Fibroblast of the conjunctiva (primary cell): ENCODE measurements at places on chromosomes 16 and 17.

- no peak for DNase-seq
Measured at GRCh38 chr17:72404872-72405271, 284.1 kb downstream of the SOX9 start.

GRCh38 chr16:88389621-88390160 is 6.9 kb downstream of the ZNF469 start:
- DNase-seq = no peak

GRCh38 chr17:48633266-48633677 is 7.1 kb upstream of the HOXB9 start:
- DNase-seq = no peak

- DNase-seq = no peak
Measured at GRCh38 chr17:75834928-75835653, 9.1 kb downstream of the UNC13D start.

DNA sequence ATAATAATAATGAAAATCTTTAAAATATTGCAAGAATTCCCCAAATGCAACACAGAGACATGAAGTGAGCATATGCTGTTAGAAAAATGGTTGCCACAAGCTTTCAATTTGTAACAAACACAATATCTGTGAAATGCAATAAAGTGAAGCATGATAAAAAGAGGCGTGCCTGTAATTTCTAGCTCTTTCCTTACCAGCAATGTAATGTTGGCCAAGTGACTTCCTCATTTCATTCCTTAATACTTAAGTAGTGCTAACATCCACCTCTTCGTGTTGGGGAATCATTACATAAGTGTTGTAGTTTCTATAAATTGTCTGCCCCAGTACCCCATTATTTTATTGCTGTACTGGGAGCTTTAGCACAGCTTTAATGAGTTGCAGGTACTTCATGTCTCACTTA is 1192.0 kb upstream of the CDH8 start:
- no peak for DNase-seq

DNA sequence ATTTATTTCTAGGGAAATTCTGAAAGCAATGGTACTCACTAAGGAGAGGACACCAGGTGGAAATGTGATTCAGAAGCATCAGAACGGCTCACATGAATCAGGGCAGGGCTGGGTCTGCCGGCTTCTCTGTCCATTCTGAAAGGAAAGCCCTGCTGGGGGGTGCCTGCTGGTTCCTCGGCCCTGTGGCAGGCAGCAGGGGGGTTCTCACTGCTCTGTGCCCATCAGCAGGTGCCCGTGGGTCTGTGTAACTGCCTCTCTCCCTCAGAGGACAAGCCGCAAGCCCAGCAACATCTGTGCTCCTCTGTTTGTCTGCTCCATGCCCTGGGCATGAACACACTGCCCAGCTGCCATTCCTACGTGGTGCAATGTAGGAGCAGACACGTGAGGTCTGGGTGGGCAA is 74.9 kb upstream of the ZNF423 start:
- DNase-seq = no peak

DNA sequence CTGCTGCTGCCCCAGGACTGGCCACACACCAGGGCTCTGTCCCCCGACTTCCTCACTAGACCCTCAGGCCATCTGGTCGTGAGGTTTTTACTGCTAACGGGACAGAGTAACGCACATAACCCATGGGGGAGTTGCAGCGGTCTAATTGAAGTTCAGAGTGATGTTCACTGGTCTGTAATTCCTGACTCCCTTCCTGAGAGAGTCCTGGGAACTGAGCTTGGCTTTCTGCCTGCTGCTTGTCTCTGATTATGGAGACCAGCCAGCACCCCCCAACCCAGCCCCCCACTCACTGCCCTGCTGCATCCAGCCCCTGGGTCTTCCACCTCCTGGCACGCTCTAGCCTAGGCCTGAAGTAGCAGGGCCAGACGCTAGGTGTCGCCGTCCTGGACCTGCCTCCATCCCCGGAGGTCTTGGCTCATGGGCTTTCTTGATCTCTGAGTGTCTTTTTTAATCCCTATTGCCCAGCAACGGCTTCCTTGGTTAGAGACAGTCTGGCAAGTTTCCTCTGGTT is 192.9 kb downstream of the CCDC182 start:
- DNase-seq = peak; percentile 10

DNA sequence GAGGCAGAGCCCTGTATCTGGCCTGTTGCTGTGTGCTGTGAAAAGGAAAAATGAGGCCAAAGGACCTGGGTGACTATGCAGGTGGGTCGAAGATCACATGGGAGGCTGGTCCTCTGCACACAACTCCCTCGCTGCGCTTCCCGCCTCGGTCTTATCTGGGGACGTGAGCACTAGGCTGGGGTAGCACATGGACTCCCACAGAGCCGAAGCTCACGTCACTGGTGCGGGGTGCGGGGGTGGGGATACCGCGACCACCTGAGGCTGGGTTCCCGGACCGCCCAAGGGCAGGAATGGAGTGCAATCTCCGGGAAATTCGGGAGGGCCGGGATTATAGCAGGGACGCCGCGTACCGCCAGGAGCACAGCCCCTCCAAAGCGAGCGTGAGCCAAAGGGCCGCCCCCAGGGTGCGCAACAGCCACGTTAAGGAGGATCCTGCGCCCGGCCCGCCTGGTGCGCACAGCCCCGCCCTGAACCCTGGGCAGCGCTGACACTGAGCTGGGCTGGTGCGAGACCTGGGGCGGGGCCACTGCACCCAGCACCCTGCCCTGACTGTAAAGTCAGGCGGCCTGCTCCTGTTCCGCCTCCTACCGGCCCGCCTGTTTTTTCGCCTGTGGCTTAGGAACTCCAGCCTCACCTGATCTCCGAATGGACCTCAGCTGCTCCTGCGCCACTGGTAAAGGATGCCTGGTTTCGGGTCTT is 4.8 kb downstream of the MT1A start:
- peak; percentile 10 for DNase-seq

DNA sequence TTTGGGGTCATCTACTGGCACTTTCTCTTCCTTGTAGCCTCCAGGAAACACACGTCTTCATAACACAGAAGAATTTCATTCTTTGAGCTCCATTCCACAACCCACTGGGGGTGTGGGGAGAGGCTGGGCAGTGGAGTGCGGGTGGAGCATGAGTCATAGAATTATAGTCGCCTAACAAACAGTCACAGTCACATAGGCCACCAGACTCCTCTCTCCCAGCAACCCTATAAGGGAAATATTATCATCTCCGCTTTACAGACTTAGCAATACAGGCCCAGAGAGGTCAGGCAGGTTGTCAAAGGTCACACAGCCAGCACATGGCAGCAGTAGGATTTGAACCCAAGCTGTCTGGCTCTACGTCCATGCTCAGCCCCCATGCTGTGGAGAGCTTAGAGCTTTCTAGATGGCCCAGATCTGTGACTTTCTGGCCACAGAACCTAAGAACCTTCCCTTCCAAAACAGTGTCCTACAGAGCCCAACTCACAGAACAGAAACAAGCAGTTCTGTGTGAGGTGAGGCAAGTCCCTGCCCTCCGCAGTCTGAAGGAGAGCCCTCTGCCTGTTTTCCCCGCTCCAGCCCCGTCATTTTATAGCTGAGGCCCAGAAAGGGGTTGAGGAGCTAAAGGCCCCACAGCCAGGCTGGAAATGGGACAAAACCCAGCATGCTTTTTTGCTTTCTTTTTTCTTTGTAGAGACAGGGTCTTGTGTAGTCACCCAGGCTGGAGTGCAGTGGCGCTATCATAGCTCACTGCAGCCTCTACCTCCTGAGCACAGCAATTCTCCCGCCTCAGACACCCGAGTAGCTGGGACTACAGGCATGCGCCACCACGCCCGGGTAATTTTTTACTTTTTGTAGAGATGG is 10.7 kb upstream of the LITAF start:
- no peak for DNase-seq

DNA sequence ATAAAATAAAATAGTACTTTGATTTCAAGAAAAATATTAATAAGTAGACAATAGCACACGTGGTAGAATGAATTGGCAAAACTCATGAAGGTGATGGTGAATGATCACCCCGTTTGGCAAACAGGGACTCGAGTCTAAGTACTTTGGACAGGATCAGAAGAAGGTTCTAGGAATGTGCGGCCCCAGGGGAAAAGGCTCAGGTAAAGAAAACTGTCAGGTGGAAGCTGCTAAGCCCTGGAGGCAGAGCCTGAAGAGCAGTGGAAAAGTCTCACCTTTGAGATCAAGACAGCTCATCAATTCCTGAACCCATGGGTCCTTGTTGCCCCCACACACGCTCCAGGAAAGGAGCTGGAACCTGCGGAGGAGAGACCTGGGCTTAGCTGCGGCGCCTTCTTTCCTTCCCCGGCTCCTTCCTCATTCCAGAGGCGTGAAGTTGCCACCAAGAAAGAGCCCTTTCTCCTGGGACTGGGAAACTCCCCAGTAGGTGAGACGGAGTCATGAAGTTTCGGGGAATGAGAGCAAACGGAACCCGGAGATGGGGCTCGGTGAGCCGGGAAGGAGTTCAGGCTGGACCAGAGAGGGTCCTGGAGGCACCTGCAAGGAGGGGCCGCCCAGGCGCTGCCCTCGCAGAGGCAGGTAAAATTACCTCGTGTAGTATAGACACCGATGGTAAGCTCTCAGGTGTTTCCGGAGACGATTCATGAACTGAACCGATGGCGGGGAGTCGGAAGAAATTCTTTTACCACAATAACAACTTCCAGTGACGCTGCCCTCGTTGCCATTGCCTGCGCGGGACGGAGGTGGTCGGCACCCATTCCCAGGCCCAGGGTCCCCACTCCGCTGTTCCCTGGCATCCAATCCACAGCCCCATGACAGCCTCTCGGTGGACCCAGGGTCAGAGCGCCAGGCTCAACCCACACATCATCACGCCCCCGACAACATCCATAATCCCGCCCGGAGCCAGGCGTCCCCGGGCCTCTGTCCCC is 1.2 kb upstream of the ZMYND15 start:
- no peak for DNase-seq

GRCh38 chr17:78925234-78925633 is at the start of gene TIMP2:
TSS of gene TIMP2 (minus strand) at chr17:78925387. CDS start at chr17:78925088, 299 bp downstream.
- DNase-seq = peak; percentile 68

DNA sequence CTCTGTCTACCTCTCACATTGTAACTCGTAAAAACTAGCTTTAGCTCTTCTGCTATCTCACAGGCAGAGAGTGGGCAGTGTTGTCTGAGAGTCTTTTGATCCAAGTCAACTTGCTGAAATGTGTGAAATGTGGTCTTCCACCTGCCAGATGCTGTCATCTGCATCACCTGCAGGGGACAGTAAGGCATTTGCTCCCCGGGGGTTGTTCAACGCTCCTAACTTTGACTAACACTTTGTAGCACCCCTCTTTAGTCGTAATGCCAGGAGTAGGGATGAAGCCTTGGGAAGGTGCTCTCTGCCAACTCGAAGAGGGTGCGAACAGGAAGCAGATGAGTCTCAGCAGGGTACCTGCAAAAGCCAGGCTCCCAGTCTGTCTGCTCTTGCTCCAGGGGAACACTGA is 36.1 kb downstream of the SNX11 start:
- DNase-seq = no peak

- no peak for DNase-seq
Measured at GRCh38 chr17:37405955-37406634, 541 bp downstream of the ACACA start.

DNA sequence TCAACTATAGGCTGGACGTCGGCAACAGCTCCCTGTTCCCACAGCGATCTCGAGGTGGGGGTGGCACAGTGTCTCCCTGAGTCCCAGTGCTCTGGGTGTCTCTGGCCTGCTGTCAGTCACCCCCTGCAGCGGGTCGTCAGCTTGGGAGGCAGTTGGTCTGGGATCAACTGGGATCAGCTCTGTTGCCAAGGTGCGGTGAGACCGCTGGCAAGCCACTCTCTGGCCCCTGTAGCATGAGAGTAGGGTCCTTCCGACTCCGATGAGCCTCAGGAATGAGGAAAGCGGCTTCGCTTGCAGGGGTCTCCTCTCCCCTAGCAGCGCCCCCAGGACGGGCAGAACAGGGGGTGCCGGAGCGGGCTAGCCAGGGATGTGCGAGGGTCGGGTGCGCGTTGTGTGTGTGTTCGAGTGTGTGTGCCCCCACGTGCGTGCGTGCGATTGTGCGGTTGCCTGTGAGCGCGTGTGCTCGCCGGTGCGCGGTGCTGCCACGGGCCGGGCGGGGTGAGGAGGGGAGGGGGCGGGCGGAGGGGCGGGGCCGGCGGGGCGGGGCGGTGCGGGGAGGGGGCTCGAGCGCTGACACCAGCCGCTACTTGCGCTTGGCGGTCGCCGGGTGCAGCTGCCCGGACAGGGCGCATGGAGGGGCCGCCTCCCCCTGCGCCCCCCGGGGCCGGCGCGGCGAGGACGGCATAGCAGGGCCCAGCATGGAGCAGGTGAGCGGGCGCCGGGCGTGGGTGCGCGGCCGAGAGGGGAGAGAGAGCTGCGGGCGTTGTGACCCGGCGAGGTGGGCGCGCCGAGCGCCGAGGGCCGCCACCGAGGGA is 9.4 kb upstream of the ARHGAP23 start:
- DNase-seq = no peak

DNA sequence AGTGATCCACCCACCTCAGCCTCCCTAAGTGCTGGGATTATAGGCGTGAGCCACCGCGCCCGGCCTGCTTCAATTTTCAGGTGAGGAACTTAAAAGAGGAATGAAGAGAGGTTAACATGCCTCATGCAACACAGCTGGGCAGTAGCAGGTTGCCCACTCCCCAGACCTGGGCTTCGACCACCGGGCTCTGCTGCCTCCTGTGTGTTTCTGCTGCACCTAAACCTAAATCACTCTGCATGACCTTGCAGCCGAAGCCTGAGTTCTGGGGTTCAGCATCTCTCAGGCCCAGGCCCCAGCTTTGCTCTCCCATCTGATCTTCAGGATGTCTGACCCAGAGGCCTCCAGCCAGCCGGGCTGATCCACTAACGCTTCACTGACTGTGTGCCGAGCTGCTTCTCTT is 112.6 kb downstream of the OR1D5 start:
- no peak for DNase-seq

GRCh38 chr16:6993544-6993943 is 339.1 kb upstream of the RBFOX1 start:
- no peak for DNase-seq

DNA sequence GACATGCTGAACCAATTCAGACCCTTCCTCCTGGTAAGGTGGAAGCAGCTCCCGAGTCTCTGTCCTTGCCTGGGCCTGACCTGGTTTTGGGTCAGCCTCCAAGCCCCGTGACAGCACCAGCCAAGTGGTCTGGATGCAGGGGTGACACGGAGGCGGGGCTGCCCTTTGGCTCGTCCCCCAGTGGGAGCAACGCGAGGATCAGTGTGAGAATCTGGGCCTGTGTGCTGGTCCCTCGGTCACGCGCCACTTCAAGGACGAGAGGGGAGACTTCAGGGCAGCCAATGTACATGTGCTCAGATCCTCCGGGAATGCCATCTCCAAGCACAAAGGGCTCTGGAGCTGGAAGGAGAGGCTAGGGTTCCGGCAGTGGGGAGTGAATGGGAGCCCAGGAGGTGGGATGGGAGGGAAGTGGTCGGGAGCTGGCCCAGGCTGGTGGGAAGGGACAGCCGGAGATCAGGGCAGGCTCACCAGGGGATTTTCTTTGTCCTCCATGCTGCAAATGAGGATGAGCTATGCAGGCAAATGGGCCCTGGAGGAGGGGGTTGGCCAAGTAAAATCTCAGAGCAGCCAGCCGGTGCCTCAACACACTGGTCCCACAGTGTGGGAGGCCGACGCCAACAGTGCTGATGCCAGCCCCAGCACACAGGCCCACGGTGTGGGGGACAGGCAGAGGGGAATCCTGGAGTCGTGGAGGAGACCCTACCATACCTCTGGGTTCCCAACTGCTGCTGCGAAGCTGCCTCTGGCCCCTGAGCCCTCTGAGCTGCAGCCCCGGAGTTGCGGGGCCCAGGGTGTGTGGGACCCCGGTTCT is 4.2 kb upstream of the NDRG4 start:
- no peak for DNase-seq

- no peak for DNase-seq
Measured at GRCh38 chr17:52686140-52686539, 527.6 kb upstream of the CA10 start.

GRCh38 chr16:48420437-48420836 is 35.2 kb upstream of the SIAH1 start:
- no peak for DNase-seq

GRCh38 chr17:50663812-50664374 is 29.2 kb downstream of the ABCC3 start:
- no peak for DNase-seq
